ENCODE measurements at places on chromosomes 6 and 20.

- no peak for DNase-seq
These were observed 515.0 kb downstream of the CDH26 start for GRCh38 chr20:60473211-60473610.

- DNase-seq, result no peak
These were observed 7.4 kb downstream of the FAM209B start for GRCh38 chr20:56540415-56540814.

GRCh38 chr20:2778602-2779321 is 21.7 kb downstream of the CPXM1 start:
- DNase-seq, result no peak

- no peak for DNase-seq
These were observed 1.0 kb downstream of the MOCS3 start for GRCh38 chr20:50959543-50960126.

- DNase-seq, result no peak
These were observed 28.3 kb upstream of the FBXO30 start for GRCh38 chr6:145842693-145843546.

DNA sequence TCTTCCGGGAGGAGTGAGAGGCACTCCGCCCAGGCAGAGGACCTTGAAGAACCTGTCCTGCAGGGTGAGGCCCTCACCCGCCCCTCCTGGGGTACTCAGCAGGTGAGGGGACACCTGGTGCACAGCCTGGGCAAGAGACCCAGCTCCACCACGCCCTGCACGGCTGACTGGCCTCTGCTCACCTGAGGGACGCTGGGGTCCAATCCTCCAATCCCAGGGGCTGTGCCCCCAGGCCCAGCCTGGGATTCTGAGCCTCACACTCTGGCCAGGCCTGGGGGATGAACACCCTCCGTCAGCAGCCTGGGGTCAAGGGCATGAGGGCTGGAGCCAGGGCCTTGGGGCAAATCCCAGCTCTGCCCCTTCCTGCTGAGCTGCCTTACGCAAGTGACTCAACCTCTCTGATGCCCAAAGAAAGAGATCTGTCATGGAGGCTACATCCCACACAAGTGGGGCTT is 149.9 kb upstream of the PTPN1 start:
- no peak for DNase-seq

All from NK-92 treated with Interleukin-12 subunit alpha and Interleukin-12 subunit beta, amount 100 ng/mL, for 24 hours (cell line).